ENCODE measurements at places on chromosomes 7 and 10. TPM values are rescaled to one million over a fixed set of nuclear protein-coding genes. Genes with fewer than 3 reads are reported as not detected.

TAS2R41 gene
- not detected for total RNA-seq

PRR15 gene
- total RNA-seq, result 0.64 TPM

TEX47 gene
- total RNA-seq, result not detected

NUTM2B gene
- not detected for total RNA-seq

SFRP5 gene
- 1.0 TPM for total RNA-seq

CABCOCO1 gene
- not detected for total RNA-seq

CDH23 gene
- total RNA-seq, result 1.9 TPM

FAM237B gene
- total RNA-seq, result not detected

GIMAP7 gene
- total RNA-seq, result 2.3 TPM

PAX4 gene
- total RNA-seq, result not detected

LDB3 gene
- total RNA-seq, result 0.44 TPM

AKR1C4 gene
- total RNA-seq, result not detected

STEAP1 gene
- 6.0 TPM for total RNA-seq

OR9A2 gene
- total RNA-seq, result not detected

POLR2J2 gene
- total RNA-seq, result 1.0 TPM

C7orf57 gene
- not detected for total RNA-seq

PPP1R9A gene
- total RNA-seq, result 0.49 TPM

CD36 gene
- total RNA-seq, result 66.0 TPM

C10orf53 gene
- not detected for total RNA-seq

VAX1 gene
- not detected for total RNA-seq

TLL2 gene
- total RNA-seq, result not detected

SYT15B gene
- 1.1 TPM for total RNA-seq

ZNF789 gene
- 4.4 TPM for total RNA-seq

TCTN3 gene
- 26.2 TPM for total RNA-seq

HOXA13 gene
- total RNA-seq, result not detected

Data from suprapubic skin (tissue), 4 donors.